ENCODE measurements at places on chromosomes 12 and 14.

DNA sequence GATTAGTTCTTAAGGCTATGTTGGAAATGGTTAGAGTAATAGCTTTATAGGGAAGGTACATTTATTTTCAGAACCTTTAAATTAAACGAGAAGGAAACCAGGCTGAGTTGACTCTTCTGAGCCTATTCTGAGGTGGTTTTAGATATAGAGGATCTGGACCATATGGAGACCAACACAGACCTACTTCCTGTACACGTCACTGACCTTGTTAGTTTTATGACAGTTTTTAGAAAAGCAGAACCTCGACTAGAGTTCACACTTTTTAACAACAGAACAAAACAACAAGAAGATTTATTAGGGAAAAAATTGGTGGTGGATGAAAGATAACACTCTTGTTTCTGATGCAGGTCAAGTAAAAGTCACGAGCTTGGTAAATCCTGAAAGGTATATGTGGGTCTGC is 107.1 kb downstream of the NPAS3 start:
- no peak for DNase-seq

DNA sequence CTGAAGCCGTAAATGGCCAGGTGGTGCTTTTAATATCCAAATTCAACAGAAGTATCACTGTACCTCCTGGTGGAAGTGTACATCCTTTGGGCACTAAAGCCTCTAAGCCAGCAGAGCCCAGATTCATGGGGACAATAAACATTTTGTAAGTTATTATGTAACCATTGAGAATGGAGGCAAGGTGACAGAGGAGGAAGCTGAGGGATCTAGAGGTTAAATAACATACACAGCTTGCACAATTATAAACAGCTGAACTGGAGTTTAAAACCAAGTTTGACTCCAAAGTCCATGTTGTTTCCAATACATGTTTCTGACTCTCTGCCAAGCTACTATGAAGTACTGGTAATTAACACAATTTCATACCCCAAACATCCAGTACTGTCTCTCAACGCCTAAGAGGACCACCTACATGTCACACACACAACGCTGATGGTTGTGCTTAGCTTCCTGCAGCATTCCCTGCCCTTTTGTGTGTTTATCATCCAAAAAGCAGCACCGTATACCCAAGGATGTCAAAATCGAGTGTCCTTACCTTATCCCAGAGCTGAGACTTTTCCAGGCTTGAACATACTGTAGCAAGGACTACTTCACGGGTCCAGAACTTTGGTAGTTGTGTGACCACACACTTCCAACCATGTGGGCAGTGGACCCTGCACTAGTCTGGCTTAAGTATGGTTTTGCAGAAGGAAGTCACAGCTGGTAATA is 41.3 kb downstream of the EGLN3 start:
- DNase-seq = no peak

DNA sequence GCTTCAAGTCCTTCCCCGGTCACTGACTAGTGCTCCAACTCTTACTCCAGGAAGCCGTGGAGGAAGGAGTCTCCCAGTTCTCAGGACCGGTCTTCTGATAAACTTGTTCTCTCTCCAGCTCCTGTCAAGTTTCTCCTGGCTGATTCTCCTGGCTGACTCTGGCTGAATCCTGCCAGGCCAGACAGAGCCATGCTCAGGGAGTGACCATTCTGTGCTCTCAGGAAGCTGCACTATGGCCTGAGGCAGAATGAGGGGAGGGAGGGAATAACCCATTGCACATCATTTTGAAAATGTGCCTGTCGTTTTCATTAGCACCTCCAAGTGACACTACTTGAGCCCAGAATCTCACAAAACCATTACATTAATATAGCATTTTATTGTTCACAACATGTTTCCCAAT is 80.8 kb downstream of the IFNG start:
- no peak for DNase-seq

- DNase-seq = no peak
Observed at GRCh38 chr12:69906411-69907216, 81.6 kb downstream of the MYRFL start.
